ENCODE measurements at places on chromosomes 1 and 21.

GRCh38 chr1:206470692-206471414 is 577 bp downstream of the IKBKE start:
- peak; percentile 28 for DNase-seq

DNA sequence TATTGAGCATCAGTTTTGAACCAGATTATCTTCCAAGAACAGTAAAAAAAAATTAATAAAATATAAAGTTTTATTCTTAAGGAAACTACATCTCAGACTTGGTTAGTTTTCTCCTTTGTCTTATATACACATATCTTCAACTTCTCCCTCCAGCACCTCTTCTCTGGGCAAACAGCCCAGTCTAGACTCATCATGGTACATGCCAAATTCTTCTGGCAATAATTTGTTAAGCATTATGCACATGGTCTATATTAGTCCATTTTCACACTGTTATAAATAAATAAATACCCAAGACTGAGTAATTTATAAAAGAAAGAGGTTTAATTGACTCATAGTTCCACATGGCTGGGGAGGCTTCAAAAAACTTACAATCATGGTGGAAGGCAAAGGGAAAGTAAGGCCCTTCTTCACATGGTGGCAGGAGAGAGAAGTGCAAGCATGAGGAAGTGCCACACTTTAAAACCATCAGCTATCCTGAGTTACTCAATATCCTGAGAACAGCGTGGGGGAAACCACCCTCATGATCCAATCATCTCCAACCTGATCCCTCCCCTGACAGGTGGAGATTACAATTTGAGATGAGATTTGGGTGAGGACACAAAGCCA is 108.7 kb upstream of the RNPC3 start:
- no peak for DNase-seq

DNA sequence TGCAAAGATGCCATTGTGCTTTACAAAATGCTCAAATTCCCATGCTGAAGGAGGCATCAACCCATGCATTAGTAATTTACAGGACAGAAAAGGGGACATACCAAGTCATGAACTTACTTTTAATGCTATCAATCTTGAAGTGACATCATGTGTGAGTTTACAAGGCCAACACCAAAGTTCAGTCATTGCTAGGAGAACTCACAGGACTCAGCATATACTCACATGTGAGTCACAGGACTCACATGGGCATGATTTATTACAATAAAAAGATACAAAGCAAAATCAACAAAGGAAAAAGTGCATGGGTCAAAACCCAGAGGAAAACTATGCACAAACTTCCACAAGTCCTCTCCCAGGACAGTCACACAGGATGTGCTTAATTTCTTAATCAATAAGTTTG is 1656.0 kb downstream of the MRPL39 start:
- no peak for DNase-seq

- no peak for DNase-seq
Measured at GRCh38 chr1:115530407-115530806, 111.4 kb upstream of the VANGL1 start.

GRCh38 chr1:38268226-38268625 is 221.6 kb upstream of the POU3F1 start:
- DNase-seq = no peak

All from central memory CD4-positive, alpha-beta T cell (primary cell).